Fibroblast of lung (primary cell): ENCODE measurements at places on chromosomes 7 and 10. TPM values are rescaled to one million over a fixed set of nuclear protein-coding genes. Genes with fewer than 3 reads are reported as not detected.

The CTNNA3 gene
- total RNA-seq: under 0.01 TPM in 1 of 2 replicates, not detected in the other

The MLLT10 gene
- 33.1 and 56.3 TPM in 2 replicates for total RNA-seq

The TRIM74 gene
- not detected in 2 replicates for total RNA-seq

The CYP3A7 gene
- 23.9 and 37.8 TPM in 2 replicates for total RNA-seq

The NEURL1 gene
- under 0.01 TPM in 1 of 2 replicates, not detected in the other for total RNA-seq

The MLXIPL gene
- 0.51 TPM in 1 of 2 replicates, not detected in the other for total RNA-seq

The ZNF33B gene
- 7.8 and 10.0 TPM in 2 replicates for total RNA-seq

The AGBL3 gene
- 1.3 TPM in 2 replicates for total RNA-seq
